Amniotic stem cell (primary cell): ENCODE measurements at places on chromosomes 5 and 9.

DNA sequence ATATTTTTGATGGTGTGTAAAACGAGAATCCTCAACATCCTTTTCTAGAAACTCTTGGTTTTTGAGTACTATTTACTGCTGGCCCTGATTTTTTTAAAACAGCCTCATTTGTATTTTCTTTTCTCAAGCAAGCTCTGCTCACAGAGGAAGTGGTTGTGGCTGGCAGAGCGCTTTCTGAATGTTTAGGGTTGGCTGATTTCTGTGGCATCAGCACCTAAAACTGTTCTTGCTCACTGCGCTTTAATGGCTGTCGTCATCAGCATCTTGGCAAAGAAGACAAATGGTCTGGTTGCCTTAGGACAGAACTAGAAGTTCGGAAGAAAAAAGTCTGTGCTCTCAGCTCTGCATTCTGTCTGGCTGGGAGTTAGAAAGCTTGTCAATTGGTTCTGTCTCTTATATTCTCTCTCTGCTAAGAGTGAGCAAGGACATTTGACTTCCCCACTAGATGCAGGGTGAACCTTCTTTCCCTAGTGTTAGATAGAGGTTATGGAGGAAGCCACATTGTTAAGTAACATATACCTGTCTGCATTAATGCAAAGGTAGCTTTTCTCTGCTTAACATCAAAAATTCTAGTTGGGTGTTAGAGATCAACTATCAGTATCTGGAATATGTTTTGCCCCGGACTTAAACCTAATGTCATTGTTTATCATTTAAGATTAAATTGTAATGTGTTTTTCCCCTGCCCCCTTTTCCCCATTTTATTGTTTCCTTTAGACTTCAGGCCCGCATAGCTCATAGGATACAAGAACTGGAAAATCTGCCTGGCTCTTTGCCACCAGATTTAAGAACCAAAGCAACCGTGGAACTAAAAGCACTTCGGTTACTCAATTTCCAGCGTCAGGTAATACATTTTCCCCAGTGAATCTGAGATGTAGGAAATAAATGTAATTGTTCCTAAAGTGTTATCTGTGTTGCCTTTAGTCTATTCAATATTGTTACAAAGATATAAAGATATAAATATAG is 39.0 kb downstream of the SMARCA2 start:
- no peak for DNase-seq

DNA sequence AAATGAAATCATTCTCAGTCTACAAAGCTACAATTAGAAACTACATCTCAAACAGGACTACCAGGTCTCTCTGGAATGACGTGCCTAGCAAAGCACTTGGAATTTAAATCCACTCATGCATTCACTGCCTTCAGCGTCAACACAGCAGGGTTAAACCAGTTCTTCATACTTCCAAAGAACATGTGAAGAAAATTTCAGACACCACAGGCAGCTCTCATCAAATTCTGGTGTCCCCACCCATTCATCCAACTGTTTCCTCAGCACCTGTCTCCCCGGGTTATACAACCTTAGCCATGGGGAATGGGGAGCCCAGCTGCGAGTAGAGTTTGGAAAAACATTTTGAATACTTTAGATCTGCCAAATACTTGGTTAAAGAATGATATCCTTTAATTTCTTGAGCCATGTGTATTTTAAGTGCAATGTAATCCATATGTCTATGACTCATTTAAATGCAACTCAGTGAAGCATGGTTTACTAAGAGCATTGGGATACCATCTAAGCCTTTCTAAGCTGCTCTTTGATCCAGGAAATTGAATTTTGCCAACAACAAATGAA is 17.5 kb downstream of the ADAM19 start:
- DNase-seq: peak; percentile 74

DNA sequence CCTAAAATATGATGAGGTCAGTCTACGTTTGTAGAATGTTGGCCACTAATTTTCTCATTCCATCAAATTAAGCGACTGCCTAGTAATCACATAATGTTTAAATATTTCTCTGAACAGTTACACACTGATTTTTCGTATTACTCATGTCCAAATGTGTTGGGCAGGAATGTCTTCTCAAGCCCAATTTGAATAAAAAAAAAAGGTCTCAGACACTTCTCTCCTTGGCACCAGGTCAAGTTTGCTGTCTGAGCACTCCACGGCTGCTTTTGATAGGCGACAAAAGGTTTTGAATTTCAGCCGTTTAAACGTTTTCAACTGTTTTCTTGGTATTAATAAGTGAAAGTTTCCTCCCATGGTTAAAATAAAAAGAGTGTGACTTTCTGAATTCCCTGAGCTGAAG is 542.1 kb downstream of the IRX1 start:
- no peak for DNase-seq

DNA sequence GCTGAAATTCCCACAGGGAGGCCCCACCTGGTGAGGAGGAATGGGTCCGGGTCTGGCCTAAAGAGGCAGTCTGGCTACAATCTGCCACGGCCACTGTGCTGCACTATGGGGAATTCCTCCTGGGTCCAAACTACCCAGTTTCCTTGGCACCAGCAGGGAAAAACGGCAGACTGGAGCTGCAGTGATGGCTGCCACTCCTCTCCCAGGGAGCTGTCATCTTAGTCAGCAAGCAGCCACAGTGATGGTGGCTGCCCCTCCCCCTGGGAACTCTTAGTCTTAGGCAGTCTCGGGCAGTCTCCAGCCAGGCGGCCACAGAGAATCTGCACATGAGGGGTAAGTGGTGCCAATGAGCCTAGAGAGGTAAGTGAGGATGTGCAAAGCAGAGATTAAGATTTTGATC is 205.8 kb downstream of the TMEM38B start:
- no peak for DNase-seq

DNA sequence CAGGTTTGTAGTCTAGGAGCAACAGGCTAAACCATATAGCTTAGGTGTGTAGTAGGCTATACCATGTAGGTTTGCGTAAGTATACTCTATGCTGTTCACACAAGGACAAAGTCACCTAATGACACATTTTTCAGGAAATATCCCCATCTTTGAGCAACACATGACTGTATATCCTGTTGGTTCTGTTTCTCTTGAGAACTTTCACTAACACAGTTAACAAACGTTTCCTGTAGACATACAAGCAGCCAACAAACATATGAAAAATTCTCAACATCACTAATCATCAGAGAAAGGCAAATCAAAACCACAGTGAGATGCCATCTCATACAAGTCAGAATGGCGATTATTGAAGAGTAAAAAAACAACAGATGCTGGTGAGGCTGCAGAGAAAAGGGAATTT is 68.2 kb downstream of the NR2F1-AS1 start:
- DNase-seq: no peak

GRCh38 chr9:81665322-81665871 is 23.9 kb downstream of the TLE1 start:
- no peak for DNase-seq

GRCh38 chr5:15995341-15996052 is 184.1 kb downstream of the MARCHF11 start:
- peak; percentile 20 for DNase-seq

- no peak for DNase-seq
These were observed 51.4 kb upstream of the NEK6 start for GRCh38 chr9:124206391-124206790.

- DNase-seq: no peak
These were observed 26.3 kb downstream of the NMUR2 start for GRCh38 chr5:152378730-152379129.

DNA sequence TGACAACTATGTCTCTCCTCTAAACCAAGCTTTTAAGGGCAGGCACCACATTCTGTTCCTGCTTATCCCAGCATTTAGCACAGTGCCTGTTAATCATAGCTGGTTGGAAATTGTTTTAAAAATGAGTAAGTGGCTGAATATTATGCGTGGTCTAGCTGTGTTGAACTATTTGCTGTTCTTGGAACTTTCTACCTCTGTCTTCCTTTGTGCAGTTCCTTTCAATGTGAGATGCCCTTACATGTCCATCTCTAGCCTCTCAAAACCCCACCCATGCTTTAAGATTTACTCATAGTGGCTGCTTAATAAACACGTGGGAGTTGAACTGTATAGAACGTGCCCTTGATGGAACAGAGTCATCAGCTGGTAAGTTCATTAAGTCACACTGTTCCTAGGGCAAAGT is 34.5 kb downstream of the C9orf57 start:
- no peak for DNase-seq

GRCh38 chr5:31999470-31999869 is 174.6 kb downstream of the GOLPH3 start:
- DNase-seq: no peak

DNA sequence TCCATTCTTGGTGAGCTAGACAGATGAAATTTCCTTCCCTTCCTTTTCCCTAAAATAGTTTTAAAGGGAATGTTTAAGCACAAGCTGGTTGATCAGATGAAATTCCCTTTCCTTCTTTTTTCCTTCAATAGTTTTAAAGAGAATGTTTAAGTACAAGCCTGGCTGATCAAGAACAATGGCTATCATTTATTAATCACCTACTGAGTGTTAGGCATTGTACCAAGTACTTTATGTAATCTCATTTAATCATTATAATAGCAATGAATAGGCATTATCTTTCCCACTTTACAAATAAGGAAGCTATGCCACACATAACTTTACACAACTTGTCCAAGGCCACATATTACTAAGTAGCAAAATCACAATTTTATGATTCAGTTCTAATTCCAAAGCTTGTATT is 152.0 kb upstream of the ACOT12 start:
- no peak for DNase-seq

DNA sequence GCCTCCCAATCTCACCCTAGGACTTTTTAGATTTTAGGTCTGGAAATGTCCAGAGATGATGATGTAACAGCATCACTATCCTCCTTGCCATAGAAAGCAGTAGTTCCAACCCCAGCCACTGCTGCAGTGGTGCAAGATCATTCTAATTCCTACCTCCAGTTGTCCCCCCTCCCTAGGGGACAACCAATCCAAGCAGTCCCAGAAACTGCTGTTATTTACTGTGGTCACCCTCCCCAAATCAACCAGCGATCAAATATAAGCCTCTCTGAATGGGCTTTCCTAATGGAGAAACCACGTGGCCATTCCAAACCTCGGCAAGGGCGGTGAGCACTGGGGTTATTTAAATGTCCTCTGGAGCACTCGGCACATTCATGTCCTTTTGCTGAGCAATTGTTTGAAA is 159.8 kb downstream of the SLF1 start:
- DNase-seq: no peak

DNA sequence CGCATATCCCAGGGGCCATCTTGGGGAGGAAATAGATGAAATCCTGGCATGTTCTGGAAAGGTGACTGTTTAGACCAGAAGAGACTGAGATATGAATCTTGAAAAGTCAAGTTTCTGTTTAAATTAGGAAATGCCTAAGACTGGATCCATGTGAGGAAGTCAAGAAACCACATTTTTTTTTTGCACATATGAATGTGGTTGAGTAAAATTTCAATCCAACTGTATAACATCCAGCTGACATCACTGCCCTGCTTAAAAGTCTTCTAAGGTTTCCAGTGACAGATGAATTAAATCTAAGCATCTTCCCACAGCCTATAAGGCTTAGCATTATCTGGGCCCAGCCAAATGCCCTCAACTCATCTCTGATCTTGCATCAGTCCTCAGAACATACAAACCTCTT is 47.7 kb upstream of the TCERG1 start:
- DNase-seq: no peak

DNA sequence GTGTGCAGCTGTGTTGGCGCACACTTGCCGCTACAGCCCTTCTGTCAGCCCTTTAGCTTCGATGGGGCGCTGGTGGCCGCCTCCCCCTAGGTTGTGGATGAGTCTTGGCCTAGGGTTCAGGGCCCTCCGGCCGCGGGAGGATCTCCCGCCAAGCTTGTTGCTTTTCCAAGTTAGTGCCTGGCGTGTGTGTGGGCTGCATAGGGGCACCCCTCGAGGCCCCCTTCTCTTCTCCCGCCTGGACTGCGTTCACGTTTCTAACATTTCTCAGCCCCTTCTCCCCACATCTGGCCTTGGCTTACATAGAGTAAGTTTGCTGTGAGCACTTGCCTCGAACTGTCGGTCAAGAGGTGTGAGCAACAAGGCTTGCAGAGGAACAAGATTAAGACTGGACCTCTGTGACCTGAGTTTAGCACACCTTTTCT is 413 bp upstream of the OXCT1 start:
- DNase-seq: no peak

DNA sequence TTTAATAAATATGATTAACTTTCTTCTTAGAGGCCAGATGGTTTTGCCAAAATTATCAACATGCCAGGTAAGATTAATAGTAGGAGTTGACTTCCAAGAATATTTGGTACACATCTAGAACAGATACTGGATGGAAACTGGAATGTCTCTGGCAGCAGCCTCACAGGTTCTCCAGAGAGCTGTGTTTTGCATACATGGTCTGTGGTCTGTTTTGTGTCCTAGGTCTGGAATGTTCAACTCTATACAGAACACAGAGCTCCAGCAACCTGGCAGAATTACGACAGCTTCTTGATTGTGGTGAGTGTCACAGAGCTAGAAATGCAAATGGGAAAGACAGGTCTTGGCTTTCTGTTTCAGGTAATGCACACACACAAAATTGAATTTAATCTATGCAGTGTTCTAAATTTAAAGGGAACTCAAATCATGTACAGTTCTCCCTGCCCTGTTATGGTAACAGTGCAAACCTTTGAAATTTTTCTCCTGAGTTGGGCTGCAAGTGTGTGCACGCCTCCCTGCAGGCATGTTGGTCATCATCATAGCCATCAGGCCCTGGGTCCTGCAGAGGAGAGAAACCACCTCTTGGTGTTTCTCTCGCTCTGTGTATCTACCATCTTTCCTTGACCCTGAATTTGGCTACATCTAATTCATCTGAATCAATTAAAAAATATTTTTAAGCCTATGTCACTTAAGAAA is 58.3 kb downstream of the PIK3R1 start:
- DNase-seq: no peak

DNA sequence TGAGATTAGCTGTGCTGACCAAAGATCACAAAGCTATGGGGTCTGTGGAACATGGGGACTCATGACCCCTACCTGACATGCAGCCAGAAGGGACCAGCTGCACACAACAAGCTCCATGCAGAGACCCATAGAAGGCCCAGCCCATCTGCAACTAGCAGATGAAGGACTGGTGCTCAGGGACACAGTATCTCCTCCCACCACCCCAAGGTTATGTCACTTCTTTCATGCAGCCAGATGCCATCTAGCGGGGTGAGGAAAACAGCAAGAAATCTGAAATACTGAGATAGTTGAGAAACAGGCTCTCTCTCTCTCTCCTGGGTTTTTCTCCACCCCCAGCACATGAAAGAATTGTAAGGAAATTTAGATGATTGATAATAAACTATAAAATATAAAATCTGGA is 161.3 kb upstream of the DAPK1 start:
- no peak for DNase-seq

DNA sequence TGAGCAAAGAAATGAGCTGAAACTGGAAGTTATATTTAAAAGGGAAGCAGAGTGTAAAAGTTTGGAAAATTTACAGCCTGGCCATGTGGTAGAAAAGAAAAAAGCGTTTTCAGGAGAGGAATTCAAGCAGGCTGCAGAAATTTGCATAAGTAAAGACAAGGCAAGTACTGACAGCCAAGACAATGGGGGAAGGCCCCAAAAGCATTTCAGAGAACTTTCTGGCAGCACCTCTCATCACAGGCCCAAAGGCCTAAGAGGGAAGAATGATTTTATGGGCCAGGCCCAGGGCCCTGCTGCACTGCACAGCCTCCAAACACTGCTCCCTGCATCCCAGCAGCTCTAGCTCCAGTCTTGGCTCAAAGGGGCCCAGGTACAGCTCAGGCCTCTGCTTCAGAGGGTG is 169.7 kb downstream of the GLIS3 start:
- DNase-seq: no peak

- no peak for DNase-seq
These were observed 401.3 kb downstream of the BNC2 start for GRCh38 chr9:16469184-16469583.

- DNase-seq: no peak
These were observed 96.8 kb downstream of the PHF2 start for GRCh38 chr9:93673021-93673838.

- DNase-seq: no peak
These were observed 807 bp upstream of the PLGRKT start for GRCh38 chr9:5438301-5439162.

- no peak for DNase-seq
These were observed 9.4 kb downstream of the GABRA1 start for GRCh38 chr5:161857358-161857757.
